Central memory CD4-positive, alpha-beta T cell (primary cell): ENCODE measurements at places on chromosomes 6 and 20.

GRCh38 chr6:166584853-166585429 lies 1.5 kb downstream of the RAMACL start:
- no peak for DNase-seq

- no peak for DNase-seq
These were observed 60.5 kb downstream of the DOP1A start for GRCh38 chr6:83127976-83128375.

- peak; percentile 57 for DNase-seq
These were observed 586 bp upstream of the LST1 start for GRCh38 chr6:31585491-31585890.

DNA sequence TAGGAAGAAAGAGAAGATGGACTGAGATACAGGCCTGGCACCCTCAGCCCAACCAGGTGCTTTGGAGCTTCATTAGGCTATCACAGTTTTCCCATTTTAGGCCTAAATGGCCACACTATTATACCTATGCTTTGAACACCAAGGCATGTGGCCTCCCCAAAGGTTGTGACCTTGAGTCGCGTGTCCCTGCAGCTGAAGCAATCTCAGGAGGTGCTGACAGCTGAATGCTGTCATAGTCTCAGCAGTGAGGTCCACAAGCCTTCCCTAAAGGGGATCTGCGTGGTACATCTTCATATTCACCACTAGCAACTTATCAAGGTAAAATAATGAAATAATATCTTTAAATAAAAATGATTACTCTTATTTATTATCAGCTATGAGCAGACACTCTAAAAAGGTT lies 707.9 kb upstream of the NRSN1 start:
- DNase-seq: no peak

DNA sequence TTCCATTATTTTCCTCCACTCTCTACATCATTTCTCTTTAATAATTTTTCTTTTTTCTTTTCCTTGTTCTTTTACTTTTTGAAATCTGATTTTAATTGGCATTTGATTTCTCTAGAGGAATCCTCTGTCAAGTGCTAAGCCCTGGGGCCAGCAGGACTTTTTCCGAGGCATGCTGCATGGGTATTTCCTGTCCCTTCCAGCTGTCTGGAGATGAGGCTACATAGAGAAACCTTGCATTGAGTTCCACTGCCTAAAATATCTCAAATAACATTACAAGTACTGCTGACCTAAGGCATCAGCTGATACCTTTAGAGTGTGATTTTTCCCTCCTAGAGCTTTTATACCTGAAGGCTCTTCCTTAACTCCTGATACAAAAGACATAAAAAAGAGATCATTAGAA lies 6.2 kb downstream of the RNF217 start:
- no peak for DNase-seq

DNA sequence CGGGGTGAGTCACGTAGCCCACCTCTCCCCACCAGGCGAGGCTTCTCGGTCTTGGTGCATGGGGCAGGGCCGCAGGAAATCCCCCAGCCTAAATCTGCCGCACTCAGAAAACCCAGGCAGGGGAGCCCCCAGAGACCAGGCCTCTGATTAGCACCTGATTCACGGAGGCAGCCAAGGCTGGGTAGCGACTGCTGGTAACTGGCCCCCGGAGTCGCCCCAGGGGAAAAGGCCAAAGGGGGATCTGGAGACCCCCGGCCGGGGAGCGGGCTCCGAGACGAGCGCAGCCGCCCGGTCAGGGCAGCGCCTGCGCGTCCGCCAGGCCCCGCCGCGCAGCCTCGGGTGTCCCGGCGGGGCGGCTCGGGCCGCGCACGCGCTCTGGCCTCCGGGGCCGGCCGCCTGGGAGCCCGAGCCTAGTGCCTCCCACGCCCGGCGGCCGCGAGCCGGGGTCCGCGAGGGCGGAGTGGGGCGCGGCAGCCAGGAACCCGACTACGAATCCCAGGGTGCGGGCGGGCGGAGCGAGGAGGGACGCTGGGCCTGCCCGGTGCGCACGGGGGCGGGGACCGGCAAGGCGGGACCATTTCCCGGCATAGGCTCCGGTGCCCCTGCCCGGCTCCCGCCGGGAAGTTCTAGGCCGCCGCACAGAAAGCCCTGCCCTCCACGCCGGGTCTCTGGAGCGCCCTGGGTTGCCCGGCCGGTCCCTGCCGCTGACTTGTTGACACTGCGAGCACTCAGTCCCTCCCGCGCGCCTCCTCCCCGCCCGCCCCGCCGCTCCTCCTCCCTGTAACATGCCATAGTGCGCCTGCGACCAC lies at the start of gene DUSP22:
TSS of gene DUSP22 (plus strand) at position 791 of the 809 bp plus-strand sequence. CDS start 53 bp downstream, outside the sequence.
- peak; percentile 67 for DNase-seq

- no peak for DNase-seq
These were observed 9.9 kb upstream of the SLC17A3 start for GRCh38 chr6:25883991-25884390.

GRCh38 chr20:24675651-24676352 lies 206.4 kb downstream of the SYNDIG1 start:
- no peak for DNase-seq

DNA sequence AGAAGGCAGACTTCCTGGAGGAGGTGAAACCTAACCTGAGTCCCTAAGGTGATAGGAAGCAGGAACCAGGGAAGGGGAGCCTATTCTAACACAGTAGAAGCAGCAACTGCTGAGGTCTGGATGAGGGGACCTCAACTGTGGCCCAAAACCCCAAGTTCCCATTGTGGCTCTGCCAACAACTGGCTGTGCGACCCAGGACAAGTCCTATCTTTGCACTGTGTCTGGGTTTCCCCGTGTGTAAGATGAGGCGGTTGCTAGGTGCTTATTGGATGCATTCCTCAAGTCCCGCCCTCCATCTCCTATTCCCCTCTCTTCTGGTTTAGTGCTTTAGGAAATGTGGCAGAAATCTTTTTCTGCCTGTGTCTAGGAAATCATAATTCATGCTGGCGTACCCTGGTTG lies 52.2 kb upstream of the TTPAL start:
- DNase-seq: no peak

GRCh38 chr6:69069881-69070280 lies 434.8 kb downstream of the ADGRB3 start:
- DNase-seq: no peak

DNA sequence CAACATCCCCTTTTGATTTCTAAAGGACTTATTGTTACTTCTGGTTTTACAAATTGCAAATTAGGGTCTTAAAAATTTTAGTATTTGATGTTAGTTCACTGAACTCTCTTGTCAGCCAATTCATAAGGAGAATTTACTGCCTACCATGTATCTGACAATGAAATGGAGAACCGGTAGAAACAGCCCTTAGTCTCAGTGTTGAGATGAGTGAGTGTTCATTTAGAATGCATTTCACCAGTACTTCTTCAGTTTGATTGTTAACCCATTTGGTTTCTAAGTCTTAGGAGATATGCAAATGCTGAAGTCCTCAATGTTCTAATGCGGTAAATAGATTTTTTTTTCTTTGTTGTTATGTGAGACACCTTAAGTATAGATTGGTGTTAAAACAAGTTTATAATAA lies 616.3 kb upstream of the FLRT3 start:
- no peak for DNase-seq

GRCh38 chr6:138347864-138348263 lies 29.8 kb upstream of the SMIM28 start:
- DNase-seq: no peak

GRCh38 chr6:132261354-132261753 lies 139.9 kb downstream of the MOXD1 start:
- DNase-seq: no peak

DNA sequence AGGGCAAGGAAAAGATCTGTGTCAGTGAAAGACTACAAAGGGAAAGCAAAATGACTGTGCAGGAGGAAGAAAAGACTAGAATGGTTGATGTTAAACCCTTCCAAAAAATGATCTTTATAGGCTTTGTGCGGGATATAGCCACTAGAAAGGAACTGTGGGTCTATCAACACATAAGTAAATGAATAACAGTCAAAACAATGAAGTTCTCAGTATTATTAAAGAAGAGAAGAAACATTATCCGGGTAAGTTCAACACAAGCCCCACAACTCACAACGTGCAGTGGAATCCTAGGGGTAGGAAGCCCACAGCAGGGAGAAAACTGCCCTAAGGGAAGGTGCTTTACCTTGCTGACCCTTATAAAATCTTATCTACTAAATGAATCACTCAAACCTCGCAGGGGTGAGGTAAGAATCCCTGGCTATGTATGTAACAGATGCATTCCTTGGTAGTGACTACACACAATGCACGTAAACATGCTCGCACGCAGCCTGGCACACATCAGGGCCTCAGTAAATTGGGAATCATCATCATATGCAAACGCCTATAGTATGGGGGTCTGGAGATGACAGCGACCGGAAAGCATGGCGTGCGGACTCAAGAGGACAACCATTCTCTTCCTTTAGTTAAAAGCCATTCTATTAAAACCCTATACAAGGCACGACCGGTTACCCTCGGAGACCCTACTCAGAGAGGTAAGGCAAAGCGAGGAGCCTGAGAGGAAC lies 11.3 kb downstream of the TFAP2A start:
- no peak for DNase-seq

GRCh38 chr6:129863664-129864063 lies 2.5 kb upstream of the TMEM244 start:
- no peak for DNase-seq

DNA sequence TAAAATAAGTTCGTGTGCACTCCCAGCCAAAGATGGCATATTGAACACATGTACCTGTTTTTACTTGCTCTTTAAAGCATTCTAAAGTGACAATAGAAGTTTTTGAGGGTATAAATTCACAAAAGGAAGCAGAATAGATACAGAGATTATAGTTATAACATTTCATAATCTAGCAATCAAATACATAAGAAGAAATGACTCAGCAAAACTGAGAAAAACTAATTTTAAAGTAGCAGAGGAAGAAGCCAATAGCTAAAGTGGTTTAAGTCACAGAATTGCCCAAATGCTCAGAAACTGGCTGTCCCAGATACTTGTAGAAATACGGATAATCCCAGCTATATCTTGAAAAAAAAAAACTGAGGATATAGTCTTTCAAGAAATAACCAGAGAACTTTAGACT lies 49.2 kb upstream of the TBC1D32 start:
- DNase-seq: no peak

DNA sequence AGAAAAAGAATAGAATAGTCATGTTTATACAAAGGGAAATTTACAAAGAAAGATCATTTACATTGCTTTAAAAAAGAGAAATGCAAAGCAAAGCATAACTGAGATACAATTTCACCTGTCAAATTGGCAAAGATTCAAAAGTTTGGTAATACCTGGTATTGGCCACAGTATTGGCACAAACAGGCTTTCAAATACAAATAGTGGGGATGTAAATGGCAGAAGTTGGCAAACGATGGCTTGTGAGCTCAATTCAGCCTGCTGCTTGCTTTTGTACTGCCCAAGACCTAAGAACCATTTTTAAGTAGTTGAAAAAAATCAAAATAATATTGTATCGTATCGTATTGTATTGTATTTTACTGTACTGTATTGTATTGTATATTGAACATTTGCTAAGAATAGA lies 194.5 kb upstream of the JAG1 start:
- no peak for DNase-seq

DNA sequence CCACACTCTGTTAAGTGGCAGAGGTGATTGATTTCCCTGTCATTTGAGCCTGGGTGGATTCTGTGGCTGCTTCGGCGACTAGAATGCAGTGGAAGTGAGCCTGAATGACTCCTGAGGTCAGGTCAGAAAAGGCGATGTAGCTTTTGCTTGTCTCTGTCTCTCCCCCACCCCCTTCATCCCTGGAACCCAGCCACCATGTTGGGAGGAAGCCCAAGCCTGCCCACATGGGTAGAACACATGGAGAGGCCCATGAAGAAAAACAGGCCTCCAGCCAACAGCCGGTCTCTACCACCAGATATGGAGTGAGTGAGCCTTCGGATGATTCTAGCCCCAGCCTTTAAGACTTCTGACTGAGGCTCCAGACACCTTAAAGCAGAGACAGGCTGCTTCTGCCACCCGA lies 181.0 kb downstream of the TFAP2C start:
- no peak for DNase-seq

- DNase-seq: no peak
These were observed 6.4 kb downstream of the FGD2 start for GRCh38 chr6:37011656-37012378.

DNA sequence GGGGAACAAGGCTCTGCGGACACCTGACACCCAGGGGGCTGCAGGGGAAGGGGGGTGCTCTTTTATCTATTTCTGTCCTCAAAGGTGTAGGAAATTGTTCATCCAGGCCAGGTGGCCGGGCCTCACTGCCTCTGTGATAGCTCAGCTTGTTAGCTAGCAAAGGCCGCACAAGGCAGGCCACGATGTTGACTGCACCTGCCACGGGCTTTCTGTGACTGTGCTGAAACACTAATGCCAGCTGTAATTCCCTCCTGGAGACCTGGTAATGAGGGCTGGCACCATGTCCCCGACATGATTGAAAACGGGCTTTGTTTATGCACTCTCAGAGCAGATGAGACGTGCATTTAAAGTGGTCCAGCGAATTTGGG lies 61.4 kb upstream of the APCDD1L start:
- DNase-seq: no peak

GRCh38 chr6:68779366-68779765 lies 144.3 kb downstream of the ADGRB3 start:
- DNase-seq: no peak

DNA sequence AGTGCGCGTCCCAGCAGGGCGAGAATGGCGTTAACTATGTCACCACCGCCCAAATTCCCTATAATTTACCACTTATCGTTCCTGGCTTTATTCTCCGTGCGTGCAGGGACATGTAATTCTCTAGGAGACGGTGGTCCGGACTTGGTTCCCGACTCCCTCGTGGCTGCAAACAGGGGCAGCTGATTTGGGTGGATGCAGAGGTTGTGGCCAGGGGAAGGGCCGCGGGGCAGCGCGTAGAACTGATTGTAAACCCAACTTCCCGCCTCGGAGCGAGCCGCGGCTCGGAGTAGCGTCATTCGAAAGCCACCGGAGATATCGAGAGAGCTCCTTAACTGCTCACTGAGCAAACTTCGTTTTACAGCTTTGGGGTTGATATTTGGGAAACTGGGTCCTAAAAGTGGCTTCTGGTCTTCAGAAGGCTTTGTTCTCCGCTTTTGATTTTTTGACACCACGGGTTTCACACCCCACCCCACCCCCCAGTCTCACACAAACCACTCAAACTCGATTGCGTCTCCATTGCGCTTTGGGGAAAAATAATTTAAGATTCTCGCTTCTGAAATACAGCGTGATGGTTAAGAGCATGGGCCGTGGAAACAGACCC lies 17.5 kb upstream of the ZSCAN9 start:
- DNase-seq: no peak

- DNase-seq: no peak
These were observed 34.1 kb upstream of the TIAM2 start for GRCh38 chr6:154960854-154961530.
